ENCODE measurements at places on chromosomes 12 and 14.

- no peak for DNase-seq
These were observed 181.9 kb downstream of the SLC6A15 start for GRCh38 chr12:84730561-84731162.

- DNase-seq, result no peak
These were observed 28.7 kb downstream of the NELL2 start for GRCh38 chr12:44847403-44847802.

GRCh38 chr14:58904776-58905175 is 267.0 kb downstream of the DACT1 start:
- DNase-seq, result no peak

GRCh38 chr14:56057767-56058166 is 60.4 kb upstream of the PELI2 start:
- DNase-seq, result no peak

- DNase-seq, result no peak
These were observed 165.4 kb downstream of the SLC15A5 start for GRCh38 chr12:16112130-16112529.

DNA sequence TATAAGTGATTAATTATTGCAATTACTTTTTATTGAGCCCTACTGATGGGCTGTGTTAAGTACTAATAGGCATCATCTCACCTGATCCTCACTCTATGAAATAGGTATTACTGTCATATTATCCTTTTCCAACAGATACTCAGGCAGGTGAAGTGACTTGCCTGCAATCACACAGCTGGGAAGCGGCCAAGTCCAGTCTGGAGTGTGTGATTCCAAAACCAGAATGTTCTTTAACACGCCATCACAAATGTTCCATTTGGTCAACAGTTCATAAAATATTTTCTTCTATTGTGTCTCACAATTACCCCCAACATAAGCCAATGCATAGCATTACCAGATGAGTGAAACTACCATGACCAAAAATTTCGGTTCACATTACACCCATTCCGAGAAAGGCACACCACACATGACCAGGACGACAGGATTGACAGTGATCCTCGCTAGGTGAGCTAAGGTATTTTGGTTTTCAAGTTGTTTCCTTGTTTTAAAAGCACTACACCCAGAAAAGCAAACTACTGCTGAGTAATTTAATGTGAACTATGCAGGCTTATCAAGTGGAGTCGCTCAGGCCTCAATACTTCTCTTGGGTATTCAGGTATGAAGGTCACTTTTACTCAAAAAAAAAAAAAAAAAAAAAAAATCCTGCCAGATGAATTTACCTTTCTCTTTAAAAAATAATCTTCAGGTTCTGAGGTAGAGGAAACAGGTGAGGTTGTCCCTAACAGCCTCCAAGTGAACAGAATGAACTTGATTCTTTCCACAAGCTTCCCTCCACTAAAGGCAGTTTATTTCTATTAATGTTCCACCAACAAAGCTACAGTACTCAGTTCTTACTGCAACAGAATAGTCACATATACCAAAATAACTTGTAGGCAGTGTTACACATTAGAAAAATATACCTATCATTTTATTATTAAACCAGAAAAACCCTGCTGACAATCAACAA is 2.4 kb downstream of the VPS37B start:
- peak; percentile 23 for DNase-seq

DNA sequence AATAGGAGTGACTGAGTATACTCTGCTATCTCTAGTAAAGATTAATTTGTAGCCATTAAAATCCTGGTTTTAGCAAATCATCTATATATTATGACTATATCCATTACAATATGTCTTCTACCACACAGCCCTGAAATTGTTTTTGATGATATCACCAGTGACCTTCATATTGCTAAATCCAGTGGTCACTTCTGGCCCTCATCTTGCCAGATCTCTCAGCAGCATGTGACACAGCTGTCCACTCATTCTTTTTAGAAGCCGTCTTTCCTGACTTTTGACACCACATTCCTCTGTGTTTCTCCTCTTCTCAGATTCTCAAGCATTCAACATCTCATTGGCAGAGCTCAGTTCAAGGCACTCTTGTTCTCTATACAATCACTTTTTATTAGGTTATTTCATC is 54.9 kb downstream of the CPNE8 start:
- no peak for DNase-seq

DNA sequence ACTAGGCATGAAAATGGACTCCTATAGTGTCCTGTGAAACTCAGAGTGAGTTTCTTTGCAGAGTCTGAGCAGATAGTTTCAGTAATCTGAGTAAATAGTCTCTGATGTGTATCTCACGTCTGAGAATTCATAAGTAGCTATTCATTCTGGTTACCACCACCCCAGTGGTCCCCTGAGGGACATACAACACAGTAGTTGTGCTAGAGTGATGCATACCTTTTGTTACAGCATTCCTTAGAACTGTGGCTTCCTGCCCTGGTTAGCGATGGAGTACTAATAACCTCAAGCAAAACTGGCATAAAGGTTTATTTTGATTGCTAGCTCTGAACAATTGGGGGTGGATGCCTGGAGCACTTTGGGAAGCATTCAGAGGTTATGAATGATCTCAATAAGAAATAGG is 114.7 kb downstream of the DAAM1 start:
- no peak for DNase-seq

DNA sequence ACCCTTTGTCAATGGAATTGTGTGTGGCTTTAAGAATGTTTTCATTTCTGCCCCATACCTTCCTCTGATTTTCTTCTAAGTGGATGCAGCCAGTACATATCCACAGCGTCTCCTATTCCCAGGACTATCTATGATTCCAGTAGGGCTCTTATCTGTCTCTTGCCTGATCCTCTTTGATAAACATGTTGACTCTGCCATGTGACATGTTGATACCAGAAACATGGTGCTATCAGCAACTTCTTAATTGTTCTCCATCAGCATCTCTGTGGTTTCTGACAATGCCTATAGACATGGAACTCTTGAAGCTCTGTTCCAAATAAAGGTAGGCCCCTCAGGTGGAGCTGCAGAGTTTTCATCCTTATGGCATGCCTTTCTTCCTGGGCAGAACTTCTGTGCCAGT is 11.6 kb upstream of the OR4L1 start:
- no peak for DNase-seq

GRCh38 chr14:101199028-101199770 is 295.7 kb upstream of the RTL1 start:
- DNase-seq, result no peak

GRCh38 chr14:100589071-100589759 is 2.0 kb upstream of the BEGAIN start:
- DNase-seq, result no peak

GRCh38 chr14:96071561-96071960 is 32.4 kb downstream of the C14orf132 start:
- no peak for DNase-seq

- DNase-seq, result no peak
These were observed 18.0 kb upstream of the RFX4 start for GRCh38 chr12:106564678-106565329.

DNA sequence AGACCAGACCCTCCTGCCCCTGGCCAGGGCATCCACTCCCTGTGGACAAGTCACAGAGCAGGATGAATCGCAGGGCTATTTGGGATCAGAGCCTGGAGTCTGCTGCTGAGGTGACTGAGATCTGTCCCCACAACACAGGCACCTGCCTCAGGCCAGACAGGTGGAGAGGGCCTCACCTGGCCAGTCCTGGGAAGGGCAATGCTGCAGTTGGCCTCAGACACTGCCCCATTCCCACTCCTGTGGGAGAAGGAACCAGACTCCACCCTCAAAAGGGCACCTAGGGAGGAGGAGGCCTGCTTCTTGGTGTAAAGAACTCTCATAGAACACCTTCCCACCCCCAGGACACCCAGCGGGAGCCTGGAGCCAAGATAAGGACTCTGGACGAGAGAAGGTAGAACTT is 48.3 kb upstream of the PLEKHG6 start:
- no peak for DNase-seq

- no peak for DNase-seq
These were observed 12.1 kb downstream of the VASH1 start for GRCh38 chr14:76773188-76773885.

DNA sequence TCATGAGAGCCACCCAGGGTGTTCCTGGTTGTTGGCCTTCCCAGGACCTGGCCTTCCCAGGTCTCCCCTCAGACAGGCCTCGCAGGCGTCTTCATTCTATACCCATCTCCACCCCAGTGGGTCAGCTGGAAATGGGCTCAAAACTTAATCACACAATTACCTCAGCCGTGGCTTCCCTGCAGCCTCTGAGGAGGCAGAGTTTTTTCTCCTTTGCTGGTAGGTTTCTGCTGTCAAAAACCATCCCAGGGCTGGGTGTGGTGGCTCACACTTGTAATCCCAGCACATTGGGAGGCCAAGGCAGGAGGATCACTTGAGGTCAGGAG is 13.2 kb downstream of the NFKBIA start:
- no peak for DNase-seq

DNA sequence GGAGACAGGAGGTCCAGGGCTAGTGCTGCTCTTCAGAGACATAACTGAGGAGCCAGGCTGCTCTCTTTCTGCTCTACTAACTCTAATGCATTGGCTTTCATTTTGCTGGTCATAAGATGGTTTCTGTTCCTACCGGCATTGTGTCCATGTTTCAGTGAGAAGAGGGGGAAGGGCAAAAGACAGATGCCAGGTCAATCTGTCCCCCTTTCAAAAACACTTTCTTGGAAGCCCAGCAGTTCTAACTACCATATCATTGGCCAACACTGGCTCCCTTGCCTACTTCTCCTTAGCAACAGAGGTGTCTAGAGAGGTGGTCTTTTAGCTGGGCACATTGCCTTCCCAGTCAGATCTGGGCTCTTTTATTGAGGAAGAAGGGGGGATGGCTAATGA is 63.9 kb downstream of the TGFB3 start:
- no peak for DNase-seq

DNA sequence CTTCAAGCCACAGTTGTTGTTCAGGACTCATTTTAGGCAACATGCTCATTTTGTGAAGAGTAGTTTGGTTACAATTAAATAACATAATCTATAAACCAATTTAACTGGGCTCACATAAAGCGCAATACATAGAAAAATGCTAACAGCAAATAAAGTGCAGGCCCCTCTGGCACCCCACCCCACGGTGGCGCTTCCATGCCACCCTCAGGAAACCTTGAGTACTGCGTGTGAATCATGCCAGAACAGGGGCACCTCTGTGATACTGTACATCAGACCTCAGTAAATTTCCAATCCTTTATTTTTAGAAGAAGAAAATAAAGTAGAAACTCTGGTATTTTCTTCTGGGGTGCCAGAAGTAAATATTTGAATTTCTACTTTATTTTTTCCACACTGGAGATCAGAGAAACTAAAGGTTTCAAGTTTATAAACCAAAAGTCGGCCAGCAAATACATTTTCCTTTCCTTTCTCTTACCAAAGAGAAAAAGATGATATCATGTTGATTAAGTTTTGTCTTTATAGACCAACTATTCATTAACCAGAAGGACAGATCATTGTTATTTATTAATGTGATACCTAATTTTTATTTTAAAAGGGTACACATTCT is 316.8 kb downstream of the PAWR start:
- DNase-seq, result no peak

GRCh38 chr12:90407841-90408240 is 547.1 kb downstream of the CCER1 start:
- DNase-seq, result no peak

GRCh38 chr12:54716261-54716660 is 68.1 kb upstream of the DCD start:
- DNase-seq, result no peak

DNA sequence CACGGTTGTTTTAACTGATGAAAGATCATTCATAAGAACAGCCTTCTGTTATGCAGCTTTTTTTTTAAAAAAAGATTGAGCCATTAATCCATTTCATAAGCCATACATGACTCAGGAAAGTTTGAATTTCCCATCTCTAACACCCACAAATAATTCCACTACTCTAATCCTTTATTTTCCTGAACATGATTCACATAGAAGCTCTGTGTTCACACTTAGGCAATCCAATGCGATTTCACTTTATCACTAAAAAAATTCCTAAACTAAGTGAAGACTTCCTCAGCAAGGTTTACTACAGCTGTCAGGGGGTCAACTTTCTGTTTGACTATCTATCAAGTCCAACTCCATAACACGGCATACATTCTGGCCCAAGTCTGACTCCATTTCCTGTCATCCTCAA is 25.9 kb downstream of the PKP2 start:
- DNase-seq, result no peak

DNA sequence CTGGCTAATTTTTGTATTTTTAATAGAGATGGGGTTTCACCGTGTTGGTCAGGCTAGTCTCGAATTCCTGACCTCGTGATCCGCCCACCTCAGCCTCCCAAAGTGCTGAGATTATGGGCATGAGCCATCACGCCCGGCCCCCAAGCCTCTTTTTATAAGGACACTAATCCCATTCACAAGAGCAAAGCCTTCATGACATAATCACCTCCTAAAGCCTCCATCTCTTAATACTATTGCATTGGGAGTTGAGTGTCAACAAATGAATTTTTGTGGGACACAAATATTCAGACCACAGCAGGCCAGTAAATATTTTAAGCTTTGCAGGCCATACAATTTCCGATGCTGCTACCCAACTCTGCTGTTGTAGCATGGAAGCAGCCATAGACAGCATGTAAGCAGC is 10.9 kb downstream of the RNF212B start:
- DNase-seq, result no peak

GRCh38 chr14:95192311-95192710 is 35.0 kb upstream of the DICER1 start:
- no peak for DNase-seq

DNA sequence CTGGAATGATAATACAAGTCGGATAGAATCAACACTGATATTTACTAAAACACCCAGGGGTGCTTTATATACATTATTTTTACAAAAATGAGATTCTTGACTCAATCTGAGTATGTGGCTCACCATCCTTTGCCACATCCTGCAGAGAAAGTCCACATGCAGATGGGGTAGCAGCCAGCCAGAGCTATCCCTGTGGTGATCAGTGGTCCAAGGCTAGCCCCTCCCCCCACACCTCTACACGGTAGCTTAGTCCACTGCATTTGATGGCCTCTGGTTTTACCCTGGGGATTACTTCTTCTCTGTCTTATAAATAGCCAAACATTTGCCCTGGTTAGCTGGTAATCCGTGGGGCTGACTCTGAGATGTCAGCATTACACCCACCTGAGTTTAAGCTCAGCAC is 28.1 kb upstream of the TTC7B start:
- DNase-seq, result no peak

DNA sequence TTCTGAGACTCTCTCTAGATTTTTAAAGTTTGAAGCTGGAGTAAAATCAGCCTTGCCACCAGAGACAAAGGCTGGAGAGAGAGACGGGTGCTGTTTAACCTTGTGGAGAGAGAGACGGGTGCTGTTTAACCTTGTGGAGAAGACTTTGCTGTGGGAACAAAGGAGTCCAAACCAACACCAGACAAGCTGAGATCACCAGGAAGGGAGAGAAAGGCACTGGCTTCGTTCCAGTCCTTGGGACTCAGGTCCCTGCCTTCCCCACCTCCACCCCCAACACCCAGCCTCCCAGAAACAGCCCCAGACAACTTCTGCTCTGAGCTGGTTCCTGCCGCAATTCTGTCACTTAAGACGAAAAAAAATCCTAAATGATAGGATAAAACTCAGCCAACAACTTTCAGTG is 1389.3 kb downstream of the AACS start:
- DNase-seq, result no peak

DNA sequence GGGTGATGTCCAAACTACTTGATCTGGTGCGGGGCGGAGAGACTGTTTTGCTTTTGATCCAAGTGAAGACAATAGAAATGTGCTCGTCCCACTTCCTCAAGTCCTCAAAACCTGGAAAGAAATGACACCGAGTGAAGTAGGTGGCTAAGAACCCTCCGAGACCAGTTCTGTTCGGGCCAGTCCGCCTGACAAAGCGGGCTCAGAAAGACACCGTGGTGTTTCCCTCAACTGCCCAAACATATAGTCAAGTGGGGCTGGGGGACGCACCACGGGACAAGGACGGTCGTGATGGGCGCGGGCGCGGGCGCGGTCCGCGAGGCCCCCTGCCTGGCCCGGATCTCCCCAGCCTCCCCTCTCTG is 1.6 kb downstream of the PHLDA1 start:
- no peak for DNase-seq

Measured in hematopoietic multipotent progenitor cell treated with erythropoietin and hydrocortisone succinate and interleukin-3 and kit ligand, for 17 days (in vitro differentiated cells).